ENCODE measurements at places on chromosomes 7 and 10. TPM values are rescaled to one million over a fixed set of nuclear protein-coding genes. Genes with fewer than 3 reads are reported as not detected.

DNA sequence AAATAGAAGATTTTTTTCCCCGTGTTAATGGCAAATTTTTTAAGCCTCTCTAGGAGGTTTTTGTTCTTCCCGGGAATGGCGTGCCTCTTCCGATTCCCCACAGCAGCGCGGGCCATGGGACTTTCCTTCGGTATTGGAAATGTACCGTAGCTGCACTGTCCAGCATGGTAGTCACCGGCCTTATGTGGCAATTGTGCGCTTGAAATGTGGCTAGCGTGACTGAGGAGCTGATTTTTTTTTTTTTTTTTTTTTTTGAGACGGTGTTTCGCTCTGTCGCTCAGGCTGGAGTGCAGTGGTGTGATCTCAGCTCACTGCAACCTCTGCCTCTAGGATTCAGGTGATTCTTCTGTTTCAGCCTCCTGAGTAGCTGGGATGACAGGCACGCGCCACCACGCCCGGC is 938 bp upstream of the TCTN3 start:
- DNase-seq, result peak; percentile 19

DNA sequence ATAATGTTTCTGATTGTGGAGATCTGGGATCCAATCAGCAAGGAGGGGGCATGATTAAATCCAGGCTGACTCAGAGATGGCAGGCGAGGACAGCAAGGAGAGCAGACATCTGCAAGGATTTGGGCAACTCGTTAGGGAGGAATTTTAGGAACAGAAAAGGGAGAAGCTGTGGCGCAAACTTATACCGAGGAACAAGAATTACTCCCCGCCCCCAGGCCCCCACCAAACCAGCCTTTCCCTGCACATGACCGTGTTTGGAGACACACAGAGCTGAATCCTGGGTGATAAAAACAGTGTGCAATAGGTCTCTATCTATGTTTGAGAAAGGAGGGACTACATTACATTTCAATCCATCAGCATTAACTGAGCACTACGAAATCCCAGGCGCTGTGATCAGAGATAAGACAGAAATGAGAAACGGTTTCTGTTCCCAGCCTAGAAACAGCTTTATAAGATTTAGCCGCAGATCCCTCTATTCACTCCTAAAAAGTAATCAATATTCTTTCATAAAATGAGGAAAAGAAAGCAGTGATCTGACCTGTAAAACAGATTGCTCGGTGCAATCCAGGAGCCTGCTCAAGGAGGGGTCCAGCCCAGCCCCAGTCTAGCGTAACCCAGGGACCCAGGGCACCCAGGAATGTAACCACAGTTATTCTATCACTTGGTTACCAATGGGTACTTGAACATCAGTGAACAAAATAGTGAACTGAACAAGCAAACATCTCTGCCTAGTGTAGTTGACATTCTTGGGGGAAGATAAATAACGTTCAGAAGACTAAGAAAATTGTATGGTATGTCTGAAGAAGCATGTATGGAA is 37.2 kb upstream of the RAPGEF5 start:
- DNase-seq, result no peak

DNA sequence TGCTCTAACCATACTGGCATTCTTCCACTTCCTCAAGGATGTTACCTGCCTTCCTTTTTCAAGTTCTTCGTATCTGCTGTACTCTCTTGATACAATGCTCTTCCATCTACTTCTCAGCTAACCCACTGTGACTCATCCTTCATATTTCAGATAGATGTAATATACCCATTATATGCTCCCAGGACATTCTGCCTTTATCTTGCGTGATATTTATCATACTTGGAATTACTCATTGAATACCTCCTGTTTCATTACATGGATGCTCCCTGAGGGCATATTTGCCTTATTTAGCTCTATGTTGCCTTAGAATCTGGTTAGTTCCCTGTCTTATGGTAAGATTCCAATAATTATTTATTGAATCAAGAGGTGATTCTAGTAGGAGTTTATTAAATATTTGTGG is 706.4 kb downstream of the SORCS3 start:
- no peak for DNase-seq

DNA sequence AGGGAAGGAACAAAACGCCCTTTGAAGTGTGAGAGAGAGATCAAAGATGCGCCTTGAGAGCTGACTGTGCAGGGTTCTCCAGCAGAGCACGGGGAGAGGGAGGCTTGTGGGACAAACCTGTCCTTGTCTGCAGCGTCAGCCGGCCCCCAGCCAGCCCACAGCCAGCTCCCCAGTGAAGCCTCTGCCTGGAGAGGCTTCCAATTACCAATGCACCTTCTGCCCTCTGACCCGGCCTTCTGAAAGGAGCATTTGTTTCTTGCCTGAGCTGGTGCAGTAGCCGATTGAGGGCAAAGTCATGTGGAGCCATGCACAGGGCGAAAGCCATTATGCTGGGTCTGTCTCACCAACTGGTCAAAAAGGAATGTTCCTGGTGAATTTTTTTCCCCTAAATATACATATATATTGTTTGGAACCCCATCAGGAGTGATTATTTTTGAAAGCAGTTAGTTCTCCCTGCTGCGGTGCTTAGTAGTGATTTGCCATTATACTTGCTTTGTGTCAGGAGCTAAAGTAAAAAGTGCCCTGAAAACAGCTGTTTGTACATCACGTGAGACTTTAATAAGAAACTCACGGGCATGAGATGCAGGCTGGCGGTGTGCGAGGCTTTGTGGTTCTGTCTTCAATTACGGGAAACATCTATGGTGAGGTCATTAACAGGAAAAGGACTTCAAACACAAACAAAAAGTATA is 268.6 kb downstream of the KLF6 start:
- DNase-seq, result no peak

DNA sequence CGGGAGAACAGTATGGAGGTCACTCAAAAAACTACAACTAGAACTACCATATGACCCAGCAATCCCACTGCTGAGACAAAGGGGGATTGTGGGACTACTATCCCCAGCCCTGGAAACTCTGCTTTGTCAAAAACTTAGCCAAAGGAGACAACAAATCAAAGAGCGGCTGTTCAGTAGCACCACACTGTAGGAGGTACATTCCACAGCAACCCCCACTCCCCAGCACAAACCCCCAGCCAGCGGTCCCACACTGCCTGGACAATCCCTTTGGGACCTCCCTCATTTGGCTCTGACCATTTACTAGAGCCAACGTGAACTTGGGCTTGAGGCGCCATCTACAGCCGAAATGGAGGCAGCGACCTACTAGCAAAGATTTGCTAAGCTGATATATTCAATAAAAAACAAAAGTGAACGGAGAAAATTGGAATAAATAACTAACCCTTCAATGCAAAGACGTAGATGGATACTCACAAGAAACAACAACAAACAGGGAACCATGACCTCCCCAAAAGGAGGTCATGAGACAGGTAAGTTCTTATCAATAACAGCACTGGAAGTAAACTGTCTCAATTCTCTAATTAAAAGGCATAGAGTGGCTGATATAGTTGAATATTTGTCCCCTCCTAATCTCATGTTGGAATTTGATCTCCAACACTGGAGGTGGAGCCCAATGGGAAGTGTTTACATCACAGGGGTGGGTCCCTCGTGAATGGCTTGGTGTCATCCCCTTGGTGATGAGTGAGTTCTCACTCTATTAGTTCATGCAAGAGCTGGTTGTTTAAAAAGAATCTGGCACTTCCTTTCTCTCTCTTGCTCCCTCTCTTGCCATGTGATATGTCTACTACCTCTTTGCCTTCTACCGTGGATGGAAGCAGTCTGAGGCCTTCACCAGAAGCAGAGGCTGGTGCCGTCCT is 119.0 kb upstream of the KCNMA1 start:
- DNase-seq, result peak; percentile 43

DNA sequence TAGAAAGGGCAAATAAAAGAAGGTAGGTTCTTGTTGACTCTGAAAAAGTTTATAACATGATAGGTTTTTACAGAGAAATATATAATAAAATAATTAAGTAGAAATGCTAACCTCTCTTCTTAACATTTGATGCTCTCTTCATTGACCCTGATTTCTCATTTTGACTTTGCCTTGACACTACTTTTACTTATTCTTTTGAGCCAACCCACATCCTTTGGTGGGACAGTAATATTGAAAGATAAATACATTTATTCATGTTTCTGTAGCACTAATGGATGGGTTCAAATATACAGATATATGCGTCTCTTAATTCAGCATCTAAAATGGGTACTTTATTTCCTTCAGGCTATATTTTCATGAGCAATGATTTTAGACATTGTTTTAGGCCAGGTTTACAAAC is 34.4 kb downstream of the DDC start:
- DNase-seq, result no peak

- DNase-seq, result no peak
Observed at GRCh38 chr7:82430500-82431465, 12.8 kb downstream of the CACNA2D1 start.

DNA sequence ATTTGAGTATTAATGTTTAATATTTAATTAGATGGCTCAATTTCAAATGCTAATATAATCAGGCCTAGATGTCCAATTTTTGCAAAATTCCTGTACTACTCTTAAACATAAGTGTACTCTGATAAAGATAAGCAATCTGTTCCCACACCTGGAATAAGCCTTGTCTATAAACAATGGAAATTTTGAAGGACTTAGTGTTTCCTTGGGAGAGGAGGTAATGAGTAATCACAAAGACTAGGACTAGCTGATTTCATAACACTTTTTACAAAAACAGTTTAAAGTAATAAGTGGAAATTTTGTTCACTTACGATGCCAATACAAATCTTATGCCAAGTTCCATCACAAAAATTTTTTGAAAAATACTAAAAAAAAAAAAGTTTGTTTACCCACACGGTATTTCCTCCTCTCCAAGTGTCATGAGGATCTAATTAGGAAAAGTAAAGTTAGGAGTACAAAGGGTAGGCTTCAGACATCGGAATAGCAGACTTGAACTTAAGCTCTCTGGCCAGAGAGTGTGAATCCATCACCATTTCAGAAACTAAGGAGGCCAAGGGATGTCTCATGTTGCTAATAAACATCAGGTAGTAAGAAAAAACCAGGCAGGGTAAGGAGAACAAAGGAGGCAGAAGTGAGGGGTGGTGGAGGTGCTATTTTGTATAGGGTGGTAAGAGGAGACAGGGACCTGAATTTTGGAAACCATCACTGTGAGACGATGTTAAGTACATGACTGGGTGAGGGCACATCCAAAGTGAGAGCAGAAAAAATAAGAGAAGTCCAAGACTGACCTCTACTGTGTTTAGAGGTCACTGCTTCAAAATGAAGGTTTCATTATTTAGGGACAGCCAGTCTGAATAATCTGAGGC is 61.3 kb downstream of the RAPGEF5 start:
- no peak for DNase-seq

ANKRD61 gene
- not detected for total RNA-seq

MLXIPL gene
- total RNA-seq, result 9.7 TPM

TCTN3 gene
- total RNA-seq, result 62.1 TPM

Measured in thyroid gland (tissue), 4 donors.